ENCODE measurements at places on chromosomes 5 and 9. TPM values are rescaled to one million over a fixed set of nuclear protein-coding genes. Genes with fewer than 3 reads are reported as not detected.

Gene TAL2
- not detected for total RNA-seq

Gene PFN3
- not detected for total RNA-seq

Gene CNTFR
- not detected for total RNA-seq

Gene CRB2
- total RNA-seq: not detected

Gene ENTPD2
- 0.19 TPM for total RNA-seq

Gene LRRC19
- not detected for total RNA-seq

Gene ANKRD18B
- total RNA-seq: 2.2 TPM

Gene STK32A
- not detected for total RNA-seq

Gene SLC34A1
- total RNA-seq: not detected

Gene BRINP1
- not detected for total RNA-seq

Gene ANKRD31
- total RNA-seq: 0.67 TPM

Gene SLC25A2
- 0.30 TPM for total RNA-seq

Gene CMYA5
- total RNA-seq: 0.21 TPM

Gene C9
- total RNA-seq: not detected

Gene ASS1
- 9.3 TPM for total RNA-seq

Gene SMIM33
- 0.50 TPM for total RNA-seq

Gene C9orf50
- not detected for total RNA-seq

Gene SH3GL2
- total RNA-seq: not detected

Gene INSYN2B
- not detected for total RNA-seq

Gene GFI1B
- total RNA-seq: 0.19 TPM

Gene PCDHA7
- not detected for total RNA-seq

Gene SMIM3
- total RNA-seq: 16.8 TPM

Gene UBE2QL1
- total RNA-seq: not detected

Gene URM1
- total RNA-seq: 39.9 TPM

Gene NUTM2G
- not detected for total RNA-seq

Gene GMCL2
- not detected for total RNA-seq

Gene CDH9
- not detected for total RNA-seq

Gene SNCAIP
- not detected for total RNA-seq

Gene AGGF1
- 25.5 TPM for total RNA-seq

Gene HACD4
- 3.0 TPM for total RNA-seq
